ENCODE measurements at places on chromosomes 16 and 17.

DNA sequence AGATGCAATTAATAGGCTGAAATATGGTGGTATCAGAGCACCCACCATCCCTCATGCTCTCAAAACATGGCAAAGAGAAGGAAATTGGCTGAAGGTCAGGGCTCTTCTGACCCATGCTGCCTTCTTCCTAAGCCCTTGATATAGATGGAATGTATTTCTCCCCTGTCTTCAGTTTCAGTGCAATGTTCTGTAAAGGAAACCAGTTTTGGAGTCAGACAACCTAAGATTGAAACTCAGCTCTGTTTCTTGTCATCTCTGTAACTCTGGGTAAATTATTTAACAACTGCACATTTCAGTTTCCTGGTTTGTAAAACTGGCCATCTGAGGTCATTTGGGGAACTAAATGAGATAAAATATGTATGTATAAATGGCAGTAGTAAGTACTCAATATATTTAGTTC lies 243.9 kb downstream of the CA10 start:
- no peak for DNase-seq

DNA sequence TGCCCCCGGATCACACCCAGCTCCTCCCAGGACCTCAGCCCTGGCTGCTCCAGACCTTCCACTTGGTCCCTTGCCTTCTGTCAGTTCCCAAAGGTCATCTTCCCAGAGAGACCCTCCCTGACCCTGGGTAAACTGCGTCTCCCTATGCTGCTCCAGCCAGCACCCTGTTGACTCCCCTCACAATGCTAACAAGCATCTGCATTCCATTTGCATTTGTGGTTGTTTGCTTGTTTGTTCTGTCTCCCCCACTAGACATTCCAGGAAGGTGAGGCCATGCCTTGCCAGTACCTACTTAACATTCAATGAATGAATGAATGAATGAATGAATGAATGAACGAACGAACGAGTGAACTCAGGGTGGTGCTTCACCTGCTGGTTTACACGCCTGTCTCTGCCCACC lies 171.2 kb downstream of the WSCD1 start:
- DNase-seq = no peak

DNA sequence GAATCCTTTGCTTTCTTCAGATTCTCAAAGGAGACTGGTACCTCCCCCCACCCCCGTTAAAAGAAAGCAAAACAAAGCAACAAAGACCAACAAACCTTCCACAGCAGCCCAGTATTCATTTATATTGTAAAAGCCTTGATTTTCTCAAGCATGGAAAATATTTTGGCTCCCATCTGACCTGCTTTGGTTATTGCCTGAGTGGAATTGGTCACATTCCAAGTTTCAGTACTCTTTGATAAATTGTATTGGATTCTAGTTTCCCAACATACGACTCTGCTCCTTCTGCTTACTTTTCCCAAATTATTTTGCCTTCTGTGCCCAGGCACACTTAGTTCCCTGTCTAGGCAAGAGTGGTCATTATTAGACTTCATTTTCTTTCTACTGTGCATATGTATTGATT lies 1.3 kb downstream of the ABCC11 start:
- DNase-seq = no peak

- no peak for DNase-seq
Measured at GRCh38 chr16:53281280-53281679, 153.0 kb upstream of the RBL2 start.

GRCh38 chr17:49967621-49968404 lies 1.2 kb upstream of the DLX4 start:
- DNase-seq = no peak

GRCh38 chr17:81858170-81858966 lies 2.0 kb downstream of the P4HB start:
- DNase-seq = no peak

DNA sequence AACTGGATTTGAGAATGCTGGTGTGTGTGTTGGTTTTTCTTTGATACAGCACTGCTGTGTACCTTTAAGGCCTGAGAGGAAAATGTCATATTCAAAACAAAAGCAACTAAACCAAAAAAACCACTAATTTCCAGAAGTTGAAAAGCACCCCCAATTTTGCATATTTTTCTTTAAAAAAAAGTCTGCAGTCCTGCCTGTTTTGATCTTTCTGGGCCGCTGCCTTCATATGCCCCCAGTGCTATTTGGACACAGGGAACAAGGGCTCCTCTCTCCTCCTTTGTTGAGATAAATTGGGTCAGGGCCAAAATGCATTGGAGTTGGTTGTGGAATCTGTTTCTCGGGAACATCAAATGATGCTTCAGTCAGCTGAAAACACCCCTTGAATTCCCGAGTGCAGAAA lies 26.9 kb downstream of the GPT2 start:
- no peak for DNase-seq

DNA sequence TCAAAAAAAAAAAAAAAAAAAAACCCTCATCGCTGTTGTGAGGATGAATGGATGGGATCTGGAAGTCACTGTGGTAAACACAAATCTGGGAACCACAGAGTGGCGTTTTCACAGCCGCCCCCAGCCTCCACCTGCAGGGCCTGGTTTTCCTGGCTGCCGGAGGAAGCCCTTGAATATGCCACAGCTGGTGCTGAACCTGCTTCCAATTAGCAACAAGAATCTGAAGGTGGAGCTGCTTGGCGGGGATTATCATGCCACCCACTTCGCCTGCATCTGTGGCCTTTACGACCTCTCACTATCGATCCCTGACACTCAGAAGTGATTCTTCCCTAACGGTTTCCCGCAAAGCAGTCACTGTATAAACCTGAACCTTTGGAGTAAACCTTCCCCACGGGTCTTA lies 16.1 kb downstream of the MRM3 start:
- DNase-seq = no peak

DNA sequence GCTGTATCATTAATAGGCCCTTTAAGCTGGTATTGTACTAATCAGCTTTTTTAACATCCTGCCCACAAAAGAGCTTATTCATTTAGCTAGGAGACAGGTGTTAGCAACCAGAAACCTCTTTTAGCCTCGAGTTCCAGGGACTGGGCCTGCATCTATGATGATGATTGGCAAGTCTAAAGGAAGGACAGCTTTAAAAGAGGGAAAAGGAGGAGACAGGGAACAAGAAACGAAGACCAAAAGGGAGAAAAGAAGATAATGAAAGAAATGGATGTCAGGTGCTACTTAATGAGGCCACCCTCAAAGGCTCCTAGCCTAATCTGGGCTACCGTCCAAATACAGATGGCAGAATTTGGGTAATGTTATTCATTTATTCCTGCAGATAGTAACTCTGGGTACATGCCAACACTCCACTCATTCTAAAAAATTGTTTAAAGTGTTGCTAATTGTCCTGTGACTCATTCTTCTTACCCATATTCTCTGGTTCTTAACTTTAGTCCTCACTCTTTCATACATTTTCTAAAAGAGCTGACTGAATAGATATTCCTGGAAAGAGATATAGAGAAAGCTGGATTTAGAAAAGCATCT lies 18.7 kb upstream of the RFFL start:
- peak; percentile 74 for DNase-seq

DNA sequence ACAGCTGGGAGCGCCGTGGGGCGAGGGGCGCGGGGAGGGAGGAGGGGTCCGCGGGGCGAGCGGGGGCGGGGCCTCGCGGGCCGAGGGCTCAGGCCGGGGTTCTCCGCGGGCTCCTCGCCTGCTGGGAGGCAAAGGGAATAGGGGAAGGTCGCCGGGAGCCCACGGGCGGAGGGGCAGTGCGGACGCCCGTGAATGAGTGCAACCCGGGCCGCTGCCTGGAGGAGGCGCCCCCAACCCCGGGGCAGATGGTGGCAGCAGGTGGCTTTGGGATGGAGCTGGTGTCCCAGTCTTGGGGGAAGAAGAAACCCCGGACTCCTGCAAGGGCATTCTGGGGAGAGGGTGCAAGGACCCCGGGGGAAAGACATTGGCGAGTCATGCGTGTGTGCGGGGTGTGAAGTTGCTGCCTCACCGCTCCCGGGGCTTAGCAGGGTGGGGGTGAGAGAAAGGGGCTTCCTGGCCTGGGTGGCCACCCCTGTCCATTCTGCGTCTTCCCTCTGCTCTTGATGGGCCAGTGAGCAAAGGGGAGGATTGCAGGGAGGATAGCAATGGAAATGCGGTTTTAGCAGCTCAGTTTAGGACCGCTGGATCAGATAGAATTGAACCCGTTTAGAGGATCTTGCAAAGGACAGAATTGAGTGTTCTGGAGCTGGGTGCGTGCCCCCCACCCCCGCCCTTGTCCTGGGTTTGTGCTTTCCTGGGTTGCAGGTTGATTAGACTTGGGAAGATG lies 526 bp downstream of the KIAA0513 start:
- no peak for DNase-seq

DNA sequence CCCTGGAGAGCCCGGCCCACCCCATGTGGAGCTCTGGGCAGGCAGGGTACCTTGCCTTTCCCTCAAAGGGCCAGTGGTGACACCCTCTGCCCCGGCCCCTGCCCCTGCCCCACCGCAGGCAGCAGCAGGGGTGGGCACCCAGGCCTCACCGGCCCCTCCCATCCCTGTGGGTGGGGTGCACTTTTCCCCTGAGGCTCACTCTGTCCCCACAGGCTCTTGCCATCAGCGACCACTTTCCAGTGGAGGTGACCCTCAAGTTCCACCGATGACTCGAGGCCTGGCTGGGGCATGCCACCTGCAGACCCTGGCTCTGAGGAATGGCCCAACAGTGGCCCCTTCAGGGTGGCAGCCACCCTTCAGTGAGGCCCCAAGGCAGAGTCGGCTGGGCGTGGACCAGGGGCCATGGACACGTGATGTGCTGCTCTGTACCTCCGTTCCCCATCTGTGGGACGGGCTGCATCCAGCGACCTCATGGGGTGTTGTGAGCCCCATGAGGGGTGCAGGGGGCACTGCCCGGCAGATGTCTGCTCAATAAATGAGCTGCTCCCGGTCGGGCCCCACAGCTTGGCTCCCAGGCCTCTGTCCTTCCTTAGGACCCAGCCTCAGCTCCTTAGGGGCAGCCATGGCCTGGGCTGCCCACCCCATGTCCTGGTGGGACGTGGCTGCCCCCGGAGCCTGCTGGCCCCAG lies 2.0 kb downstream of the DNASE1L2 start:
- no peak for DNase-seq

GRCh38 chr17:10210151-10210574 lies 11.8 kb upstream of the GAS7 start:
- DNase-seq = no peak

DNA sequence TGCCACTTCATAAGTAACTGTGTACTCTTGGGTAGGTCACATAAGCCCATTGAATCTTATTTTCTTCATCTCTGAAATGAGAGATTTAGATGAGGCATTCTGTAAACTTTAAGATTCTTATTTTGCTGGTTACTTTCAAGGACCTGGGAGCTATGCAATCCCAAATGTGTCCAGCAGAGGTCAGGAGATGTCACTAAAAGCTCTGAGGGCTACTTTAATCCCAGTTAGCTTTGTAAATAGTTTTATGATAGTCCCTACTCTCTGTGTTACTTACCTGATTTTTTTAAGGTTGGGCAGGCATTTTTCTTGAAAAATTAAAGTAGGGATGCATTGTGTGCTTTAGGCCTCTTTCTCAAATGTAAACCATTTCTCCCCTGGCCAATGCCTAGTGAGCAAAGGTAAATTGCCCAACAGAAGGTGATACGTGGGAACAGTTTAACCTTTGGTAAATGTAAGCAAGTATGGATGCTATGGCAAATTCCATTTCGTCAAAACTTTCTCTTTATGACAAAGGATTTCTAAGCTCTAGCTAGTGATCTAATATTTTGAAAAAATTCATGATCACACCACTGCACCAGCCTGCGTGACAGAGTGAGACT lies 57.1 kb upstream of the WSB1 start:
- DNase-seq = no peak

- no peak for DNase-seq
Measured at GRCh38 chr17:74532115-74532514, 840 bp upstream of the CD300LB start.

- DNase-seq = no peak
Measured at GRCh38 chr17:48860034-48860433, 29.2 kb downstream of the CALCOCO2 start.

- DNase-seq = no peak
Measured at GRCh38 chr17:40307001-40307730, 1.8 kb upstream of the RARA start.

Measured in BJ (cell line).